Choroid plexus epithelial cell (primary cell): ENCODE measurements at places on chromosomes 1 and 21.

DNA sequence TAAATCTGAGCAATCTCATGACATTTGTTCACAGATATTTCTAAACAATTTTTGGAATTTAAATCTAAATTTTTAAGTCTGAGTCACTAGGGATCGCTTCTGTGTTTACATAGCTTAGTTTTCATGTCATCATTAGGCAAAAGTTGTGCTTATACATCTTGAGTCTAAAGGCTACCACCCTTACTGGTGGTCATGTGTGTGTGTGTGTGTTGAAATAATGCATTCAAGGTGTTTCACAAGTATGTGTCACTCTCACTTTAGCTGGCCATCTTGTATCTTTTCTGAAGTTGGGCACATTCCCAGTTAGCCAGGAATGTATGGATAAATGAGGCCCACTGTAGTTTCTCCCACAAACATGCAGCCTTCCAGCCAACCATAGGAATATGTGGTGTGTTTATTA is 1162.5 kb upstream of the PRMT6 start:
- peak; percentile 41 for DNase-seq

DNA sequence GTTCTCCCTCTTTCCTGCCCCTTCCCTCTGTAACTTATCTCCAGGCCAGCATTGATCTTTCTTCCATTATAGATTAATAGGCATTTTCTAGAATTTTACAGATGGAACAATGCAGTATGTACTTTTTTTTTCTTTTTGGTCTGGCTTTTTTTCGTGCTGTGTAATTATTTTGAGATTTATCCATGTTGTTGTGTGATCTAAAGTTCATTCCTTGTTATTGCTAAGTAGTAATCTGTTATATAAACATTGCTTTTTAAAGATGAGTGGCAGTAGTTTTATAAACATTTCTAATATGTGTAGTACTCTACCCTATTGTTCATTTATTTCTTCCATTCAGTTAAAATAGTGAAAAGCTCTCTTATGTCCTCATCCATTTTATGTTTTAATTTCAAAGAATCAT is 5.9 kb downstream of the LYST start:
- no peak for DNase-seq

GRCh38 chr1:14220324-14220723 is 378.2 kb upstream of the KAZN start:
- DNase-seq = no peak

DNA sequence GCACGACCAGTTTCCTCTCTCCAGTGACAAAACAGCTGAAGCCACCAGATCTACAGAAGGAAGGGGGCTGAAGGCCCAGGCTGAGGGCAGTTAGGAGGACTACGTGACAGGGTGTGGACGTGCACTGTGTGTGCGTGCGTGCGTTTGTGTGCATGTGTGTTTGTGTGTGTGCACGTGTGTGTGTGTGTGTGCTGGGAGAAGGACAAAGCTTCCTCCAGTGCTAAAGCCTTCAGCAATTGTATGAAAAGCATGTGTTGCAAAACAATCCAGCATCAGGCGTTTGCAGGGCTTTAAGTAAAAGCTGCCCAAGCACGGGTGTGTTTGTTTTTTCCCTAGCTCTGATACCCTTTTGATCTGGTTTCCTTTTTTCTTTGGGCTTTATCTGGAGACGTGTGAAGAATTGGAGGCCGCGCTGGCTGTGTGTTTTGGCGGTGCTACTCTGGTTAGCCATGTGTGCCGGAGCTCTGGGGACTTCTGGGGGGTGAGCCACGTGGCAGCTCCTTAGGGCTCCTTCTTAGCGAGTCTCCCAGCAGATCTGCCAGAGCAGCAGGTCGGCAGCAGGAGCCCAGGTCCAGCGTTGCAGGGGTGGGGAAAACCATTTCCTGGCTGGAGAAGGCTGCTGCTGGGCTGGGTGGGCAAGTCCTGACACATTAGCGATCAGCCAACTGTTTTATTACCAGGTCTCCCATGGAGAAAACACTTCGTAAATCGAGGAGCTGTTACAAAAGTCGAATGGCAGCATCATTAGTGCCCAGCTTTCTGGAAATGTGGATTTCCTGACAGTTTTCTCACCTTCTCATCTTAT is 73.4 kb downstream of the UCK2 start:
- DNase-seq = peak; percentile 63

- peak; percentile 29 for DNase-seq
Measured at GRCh38 chr1:52534928-52535764, 17.7 kb downstream of the TUT4 start.

- DNase-seq = no peak
Measured at GRCh38 chr1:167781558-167781957, 59.8 kb downstream of the MPZL1 start.

DNA sequence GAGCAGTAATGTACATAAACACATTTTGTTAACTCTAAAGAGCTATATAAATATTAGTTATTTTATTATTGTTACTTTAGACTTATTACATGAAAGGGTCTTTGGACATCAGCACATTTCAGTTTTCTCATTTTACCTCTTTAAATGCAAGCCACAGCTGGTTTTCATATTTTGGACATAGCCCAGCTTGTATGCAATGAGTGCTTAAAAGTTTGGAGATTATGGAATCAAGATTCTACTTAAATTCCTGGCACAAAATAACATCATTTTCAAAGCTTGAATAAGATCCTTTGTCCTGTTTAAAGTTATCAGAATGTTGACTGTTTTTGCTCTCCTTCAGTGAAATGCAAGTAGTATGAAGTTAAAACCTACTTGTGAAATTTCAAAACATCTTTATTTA is 15.5 kb upstream of the LEPR start:
- no peak for DNase-seq

- DNase-seq = no peak
Measured at GRCh38 chr1:110216844-110217444, 6.8 kb downstream of the KCNC4 start.

- DNase-seq = no peak
Measured at GRCh38 chr1:154499446-154499845, 2.6 kb upstream of the TDRD10 start.

DNA sequence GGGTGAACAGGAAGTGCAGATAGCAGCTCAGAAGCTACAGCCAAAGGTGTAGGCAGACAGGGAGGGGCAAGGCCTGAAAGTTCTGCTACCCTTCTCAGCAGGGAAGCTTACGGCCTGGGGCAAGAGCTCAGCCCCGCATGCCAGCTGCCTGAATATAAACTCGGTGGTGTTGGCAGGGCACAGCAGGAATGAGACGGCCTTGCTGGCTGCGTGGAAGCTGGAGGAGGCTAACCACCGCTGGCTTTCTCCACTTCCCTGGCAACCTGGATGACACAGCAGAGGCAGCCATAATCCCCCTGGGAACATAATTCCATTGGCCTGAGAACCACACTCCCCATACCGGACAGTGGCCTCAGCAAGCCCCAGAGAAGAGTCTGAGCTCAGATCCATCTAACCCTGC is 81.9 kb upstream of the PRRC2C start:
- DNase-seq = peak; percentile 28

DNA sequence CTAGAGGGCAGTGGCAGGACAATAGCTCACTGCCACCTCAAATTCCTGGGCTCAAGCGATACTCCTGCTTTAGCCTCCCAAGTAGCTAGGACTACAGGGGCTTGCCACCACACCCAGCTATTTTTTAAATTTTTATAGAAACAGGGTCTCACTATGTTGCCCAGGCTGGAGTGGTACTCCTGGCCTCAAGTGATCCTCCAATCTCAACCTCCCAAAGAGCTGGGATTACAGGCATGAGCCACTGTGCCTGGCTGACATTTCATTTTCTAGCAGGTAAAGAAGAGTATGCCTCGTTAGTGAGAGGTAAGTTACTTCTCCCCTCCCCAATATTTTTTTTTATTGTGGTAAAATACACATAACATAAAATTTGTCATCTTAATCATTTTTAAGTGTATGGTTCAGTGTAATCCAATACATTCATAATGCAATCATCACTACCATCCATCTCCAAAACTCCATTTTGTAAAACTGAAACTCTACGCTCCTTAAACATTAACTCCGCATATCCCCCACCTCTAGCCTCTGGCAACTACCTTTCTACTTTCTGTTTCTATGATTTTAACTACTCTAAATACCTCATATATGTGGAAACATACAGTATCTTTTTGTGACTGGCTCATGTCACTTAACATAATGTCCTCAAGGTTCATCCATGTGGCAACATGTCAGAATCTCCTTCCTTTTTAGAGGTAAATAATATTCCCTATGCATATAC is 22.4 kb downstream of the ZZZ3 start:
- DNase-seq = no peak

GRCh38 chr1:234734869-234735268 is 124.9 kb upstream of the IRF2BP2 start:
- DNase-seq = no peak

GRCh38 chr21:43824333-43825241 is 35.2 kb downstream of the RRP1 start:
- peak; percentile 60 for DNase-seq

DNA sequence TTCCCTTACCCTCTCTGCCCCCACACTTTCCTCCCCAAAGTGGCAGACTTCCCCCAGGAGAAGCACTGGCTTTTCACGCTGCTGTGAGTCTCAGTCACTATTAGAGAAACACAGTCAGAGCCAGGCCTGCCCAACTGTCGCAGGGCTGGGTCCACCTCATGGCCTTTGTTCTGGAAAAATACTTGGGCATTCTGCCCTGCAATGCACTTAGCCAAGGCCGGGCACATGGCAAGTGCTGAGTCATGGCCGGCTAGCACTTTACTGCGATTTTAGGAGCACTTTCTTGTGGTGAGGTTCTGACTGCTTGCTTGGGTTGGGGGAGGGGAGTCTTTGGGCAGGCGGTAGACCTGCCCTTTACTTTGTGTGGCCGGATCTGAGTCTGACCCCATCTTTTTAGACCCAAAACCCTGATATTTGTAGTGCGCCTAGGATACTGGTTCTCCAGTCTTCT is 7.7 kb downstream of the EPHX1 start:
- peak; percentile 70 for DNase-seq

DNA sequence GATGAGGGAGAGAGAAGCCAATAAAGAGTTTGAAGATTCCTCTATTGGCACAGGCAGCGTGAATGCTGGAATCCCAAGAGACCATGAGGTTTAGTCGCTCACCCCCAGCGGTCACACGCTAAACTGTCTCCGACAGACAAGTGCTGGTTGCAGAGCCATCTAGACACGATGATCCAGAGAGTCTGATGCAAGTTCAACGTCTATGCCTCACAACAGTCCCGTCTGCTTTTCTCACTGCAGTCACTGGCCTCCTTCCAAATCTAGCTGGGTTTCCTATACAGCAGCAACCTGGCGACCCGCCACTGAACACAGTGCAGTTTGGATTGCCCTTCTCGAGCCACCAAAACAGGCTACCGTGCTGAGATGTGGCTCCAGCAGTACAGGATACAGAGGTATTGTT is 98.6 kb upstream of the KRTAP19-8 start:
- DNase-seq = peak; percentile 93

DNA sequence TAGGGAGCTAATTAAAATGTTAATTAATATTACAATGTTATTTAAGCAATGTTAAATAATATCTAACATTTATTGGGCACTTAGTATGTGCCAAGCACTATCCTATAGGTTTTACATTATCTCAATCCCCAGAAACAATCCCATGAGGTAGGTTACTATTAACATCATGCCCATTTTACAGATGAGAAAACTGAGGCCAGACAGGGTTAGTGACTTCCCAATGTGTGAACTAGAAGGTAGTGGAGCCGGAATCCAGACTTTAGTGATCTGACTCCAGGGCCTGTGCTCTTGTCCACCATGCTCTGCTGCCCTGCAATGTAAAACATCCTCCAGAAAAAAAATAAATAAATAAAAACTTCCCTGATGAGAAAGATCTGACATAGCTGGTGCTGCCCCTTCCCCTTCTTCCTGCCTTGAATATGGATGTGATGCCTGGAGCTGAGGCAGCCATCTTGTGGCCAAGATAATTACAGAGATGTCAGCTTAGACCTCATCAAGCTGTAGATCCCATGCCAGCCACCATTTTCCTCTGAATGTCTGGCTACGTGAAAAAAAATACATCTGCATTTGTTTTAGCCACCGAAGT is 7.6 kb upstream of the CELA2A start:
- no peak for DNase-seq

DNA sequence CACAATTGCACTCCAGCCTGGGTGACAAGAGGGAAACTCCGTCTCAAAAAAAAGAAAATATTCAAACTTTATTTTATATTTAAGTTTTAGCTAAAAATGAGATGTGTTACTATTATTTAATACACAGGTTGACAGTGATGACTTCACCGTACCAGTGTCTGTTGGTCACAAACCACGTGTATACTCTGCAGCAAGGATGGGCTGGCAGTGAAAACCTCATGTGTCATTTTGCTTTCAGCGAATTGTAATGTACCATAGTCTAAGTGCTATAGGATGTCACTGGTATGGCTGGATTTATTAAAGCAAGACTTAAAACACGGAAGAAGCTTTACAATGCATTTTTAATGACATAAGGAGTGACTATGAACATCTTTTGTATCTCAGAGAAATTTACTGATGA is 28.1 kb upstream of the NHLH2 start:
- no peak for DNase-seq

DNA sequence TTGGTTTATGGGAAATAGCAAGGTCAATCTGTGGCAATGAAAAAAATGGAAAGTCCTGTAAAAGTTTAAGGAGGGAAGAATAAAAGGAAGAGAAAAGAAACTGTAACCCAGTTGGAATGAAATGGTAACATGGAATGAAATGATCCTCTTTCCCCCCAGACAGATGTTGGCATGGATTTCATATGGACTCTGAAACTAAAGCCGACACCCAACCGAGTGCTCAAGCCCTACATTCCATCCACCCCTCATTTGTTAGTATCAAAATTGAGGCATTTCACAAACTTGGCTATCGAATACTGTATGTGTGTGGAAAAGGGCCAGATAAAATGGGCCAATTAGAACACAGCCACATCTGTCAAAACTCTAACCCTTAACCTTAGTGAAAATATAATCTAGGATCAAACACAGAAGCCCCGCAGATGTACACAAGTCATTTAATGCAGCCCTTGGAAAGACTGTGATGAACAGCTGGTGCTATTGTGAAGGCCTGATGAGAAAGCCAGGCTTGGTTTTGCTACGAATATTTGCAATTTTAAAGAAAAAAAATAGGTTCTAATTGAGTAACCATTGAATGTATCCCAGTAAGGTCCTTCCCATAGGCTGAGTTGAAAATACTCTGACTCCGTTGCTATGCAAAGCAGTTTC is 72.6 kb upstream of the RGL1 start:
- DNase-seq = no peak
